Renal pelvis (tissue), 12 donors: ENCODE measurements at places on chromosomes 13 and 19. TPM values are rescaled to one million over a fixed set of nuclear protein-coding genes. Genes with fewer than 3 reads are reported as not detected.

RGS9BP gene
- 0.32 TPM for polyA plus RNA-seq

ZFR2 gene
- 1.9 TPM for polyA plus RNA-seq

B3GNT8 gene
- polyA plus RNA-seq = 5.1 TPM

DNA sequence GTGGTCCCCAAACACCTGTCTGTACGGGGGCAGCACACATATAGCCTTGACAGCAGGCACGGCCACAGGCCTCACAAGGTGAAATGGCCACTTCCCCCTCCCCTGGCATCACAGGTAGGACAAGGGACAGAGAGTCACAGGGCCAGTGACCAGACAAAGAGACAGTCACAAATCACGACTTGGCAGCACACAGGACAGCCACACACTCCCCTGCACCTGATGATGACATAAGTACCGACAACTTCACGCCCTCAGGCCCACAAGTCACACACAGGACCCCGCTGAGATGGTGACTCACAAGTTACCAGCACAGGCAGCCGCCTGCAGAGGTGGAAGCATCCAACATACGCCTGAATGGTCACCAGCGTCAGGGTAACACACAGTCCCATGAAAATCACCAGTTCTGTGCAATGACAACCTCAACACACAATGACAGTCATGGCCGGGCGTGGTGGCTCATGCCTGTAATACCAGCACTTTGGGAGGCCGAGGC lies 16.5 kb downstream of the TYK2 start:
- DNase-seq = no peak

- DNase-seq = no peak
These were observed 32.2 kb downstream of the COG3 start for GRCh38 chr13:45496942-45497341.

C13orf42 gene
- 0.41 TPM for polyA plus RNA-seq

MED25 gene
- polyA plus RNA-seq = 75.0 TPM

DNA sequence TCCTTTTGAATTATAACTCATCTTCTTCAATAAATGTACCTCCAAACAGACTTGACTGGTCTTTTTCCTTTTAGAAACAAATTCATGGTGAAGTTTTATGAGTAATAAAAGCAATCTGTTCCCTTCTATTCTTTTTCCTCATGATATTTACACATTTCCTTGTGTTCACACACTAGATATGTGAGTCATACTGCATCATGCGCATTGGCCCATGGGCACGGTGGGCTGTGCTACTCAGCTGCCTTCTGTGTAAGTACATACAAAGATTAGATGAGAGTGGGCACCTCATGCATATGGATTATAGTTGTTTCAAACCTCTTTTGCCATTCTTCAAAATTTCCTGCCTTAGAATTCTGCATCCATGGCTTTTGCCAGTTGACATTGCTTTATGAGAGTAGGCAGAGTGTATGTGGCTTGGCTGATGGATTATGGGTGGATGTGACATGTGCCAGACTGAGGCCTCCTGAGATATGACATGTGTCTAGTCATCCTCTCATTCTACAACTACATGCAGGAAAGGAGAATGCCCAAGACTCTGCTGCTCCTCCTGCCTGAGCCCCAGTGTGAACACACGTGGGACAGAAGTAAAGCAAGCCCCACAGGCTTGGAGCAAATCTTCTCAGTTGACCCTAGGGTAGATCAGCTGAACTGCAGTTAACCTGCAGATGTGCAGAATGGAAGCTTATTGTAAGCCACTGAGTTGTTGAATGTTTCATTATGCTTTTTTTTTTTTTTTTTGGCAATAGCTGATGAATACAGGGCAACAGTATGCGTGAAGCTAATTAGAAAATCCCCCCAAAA lies 109.9 kb downstream of the RBM26 start:
- DNase-seq = no peak

DNA sequence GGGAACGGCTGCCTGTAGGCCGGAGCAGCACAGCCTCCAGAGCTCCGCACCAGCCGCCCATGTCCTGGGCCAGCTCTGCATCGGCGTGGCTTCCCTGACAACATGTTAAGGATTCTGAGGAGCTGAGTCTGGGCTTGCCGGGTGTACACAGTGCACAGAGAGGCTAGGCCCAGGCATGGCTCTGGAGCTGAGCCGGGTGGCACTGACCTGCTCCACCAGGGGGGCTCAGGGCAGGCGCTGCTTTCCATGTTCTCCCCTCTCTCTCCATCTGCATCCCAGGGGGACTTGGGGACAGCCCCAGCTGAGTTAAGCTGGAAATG lies 31.6 kb downstream of the AP1M1 start:
- DNase-seq = no peak
